IPS DF 6.9 (cell line): ENCODE measurements at places on chromosomes 13 and 19.
A peak's percentile ranks its signal among the peaks of the same experiment; 100 is the strongest.

- no peak for DNase-seq
Measured at GRCh38 chr13:38967446-38967845, 23.2 kb downstream of the STOML3 start.

DNA sequence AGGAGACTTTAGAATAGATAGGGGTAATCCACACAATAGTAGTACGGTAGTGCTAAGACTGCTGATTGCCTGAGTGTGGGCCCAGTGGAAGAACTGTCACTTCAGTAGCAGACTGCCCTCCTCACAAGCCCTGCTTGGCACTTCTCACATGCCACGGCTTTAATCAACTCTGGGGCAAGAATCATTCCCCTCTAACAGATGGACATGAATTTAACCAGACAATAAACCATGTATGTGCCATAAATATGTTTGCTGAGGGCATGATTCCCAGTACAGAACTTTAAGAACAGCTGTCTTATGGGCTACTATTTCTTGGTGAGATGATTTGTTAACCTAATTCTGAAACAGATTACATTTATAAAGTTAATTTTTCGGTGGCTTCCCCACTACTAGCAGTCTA, 22.0 kb downstream of the DPY19L3 start:
- DNase-seq, result no peak

GRCh38 chr19:8567522-8568172, 9.6 kb downstream of the MYO1F start:
- no peak for DNase-seq

DNA sequence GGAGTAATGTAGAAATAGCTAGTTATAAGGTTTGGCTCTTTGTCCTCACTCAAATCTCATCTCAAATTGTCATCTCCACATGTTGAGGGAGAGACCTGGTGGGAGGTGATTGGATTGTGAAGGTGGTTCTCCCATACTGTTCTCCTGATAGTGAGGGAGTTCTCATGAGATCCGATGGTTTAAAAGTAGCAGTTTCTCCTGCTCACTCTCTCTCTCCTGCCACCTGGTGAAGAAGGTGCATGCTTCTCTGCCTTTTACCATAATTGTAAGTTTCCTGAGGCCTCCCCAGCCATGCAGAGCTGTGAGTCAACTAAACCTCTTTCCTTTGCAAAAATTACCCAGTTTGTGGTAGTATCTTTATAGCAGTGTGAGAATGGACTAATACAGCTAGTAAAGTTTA, 849.4 kb downstream of the DACH1 start:
- peak; percentile 13 for DNase-seq

- DNase-seq, result no peak
Measured at GRCh38 chr13:24679686-24680085, 522 bp upstream of the ATP12A start.

DNA sequence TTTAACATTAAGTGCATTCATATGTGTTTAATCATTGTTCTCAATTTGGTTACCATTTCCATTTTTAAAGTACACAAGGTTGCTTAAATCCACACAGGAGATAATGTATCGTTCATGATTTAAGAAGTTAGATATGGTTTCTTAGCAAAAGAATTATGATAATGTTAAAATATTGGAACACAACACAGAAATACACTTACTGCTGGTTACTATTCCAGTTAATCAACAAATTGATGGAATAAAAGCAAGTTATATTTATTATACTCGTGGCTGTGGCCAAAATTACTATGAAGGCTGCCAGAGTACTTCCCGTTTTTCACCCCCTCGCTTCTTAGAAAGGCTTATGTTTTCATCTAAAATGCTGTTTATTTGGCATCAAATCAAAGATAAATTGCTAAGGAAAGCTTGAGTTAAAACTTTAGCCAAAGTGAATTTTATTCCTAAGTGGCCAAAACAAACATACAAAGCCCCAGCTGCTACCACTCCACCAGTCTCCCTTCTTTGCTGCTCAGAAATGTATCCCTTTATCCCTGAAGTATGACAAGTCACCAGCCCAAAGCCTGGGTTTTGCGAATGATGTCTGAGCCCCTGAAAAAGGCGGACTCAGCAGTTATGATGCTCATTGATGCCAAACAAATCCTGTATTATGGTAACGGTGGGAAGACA, 27.7 kb downstream of the LCP1 start:
- no peak for DNase-seq

DNA sequence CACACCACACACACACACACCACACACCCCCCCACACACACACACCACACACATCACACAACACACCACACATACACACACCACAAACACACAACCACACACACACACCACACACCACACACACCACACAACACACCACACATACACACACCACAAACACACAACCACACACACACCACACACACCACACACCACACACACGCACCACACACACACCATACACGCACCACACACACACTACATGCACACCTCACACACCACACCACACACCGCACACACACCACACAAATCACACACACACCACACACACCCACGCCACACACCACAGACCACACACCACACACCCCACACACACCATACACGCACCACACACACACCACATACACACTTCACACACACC, 83.5 kb downstream of the ZNF557 start:
- no peak for DNase-seq

- no peak for DNase-seq
Measured at GRCh38 chr13:66805657-66806056, 424.5 kb downstream of the PCDH9 start.

- DNase-seq, result no peak
Measured at GRCh38 chr19:48896191-48896720, 2.3 kb downstream of the TULP2 start.

DNA sequence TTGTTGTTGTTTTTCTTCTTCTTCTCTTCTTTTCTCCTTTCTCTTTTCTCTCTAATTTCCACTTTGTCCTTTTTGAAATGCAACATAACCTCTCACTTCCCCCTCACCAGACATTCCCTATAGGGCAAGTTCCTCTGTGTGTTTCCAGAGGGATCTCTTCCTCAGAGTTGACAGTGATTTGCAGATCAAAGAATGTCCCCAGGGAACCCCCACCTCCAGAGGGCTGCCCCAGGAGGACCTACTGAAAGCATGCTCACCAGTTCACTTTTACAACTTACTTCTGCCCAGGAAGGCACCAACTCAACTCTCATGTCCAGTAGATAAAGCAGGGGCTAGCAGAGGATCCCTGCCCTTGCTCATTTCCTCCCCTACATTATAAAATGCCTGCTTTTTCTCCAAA, 1648.0 kb downstream of the PCDH9 start:
- DNase-seq, result no peak

- DNase-seq, result no peak
Measured at GRCh38 chr19:2049741-2050348, 1.2 kb downstream of the MKNK2 start.

DNA sequence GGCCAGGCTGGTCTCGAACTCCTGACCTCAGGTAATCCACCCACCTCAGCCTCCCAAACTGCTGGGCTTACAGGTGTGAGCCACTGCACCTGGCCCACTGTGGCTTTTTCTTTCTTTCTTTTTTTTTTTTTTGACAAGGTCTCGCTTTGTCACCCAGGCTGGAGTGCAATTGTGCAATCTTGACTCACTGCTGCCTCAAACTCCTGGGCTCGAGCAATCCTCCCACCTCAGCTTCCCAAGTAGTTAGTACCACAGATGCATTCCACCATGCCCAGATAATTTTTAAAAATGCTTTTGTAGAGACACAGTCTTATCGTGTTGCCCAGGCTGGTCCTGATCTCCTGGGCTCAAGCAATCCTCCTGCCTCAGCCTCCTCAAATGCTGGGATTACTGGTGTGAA, 12.1 kb upstream of the FCGBP start:
- no peak for DNase-seq

- no peak for DNase-seq
Measured at GRCh38 chr13:71149046-71149445, 718.0 kb downstream of the DACH1 start.

DNA sequence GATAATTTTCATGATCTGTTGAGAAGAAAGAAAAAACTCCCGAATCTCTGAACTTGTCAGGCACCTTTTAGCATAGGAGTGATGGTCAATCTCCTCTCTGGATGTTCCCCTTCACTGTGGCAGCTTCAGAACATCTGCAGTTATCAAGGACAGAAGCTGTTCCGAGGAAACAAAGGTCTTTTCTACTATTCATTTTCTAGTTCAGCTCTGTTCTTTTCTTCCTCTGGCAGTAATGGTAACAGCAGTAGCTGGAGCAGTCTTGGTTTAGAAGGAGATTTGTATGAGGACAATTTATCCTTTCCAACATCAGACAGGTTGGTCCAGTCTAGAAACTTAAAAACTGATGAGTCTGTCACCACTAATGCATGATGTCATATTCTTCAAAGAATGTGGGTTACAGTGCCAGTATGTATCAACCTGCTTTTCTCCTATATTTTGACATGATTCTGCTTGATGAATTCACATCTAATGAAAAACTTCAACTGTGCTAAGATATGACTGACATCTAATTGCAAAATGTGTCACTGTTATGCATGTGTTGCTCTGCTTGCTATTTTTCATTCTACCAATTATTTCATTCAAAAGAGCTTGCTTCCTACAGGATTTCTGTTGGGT, 41.0 kb downstream of the AKAP11 start:
- DNase-seq, result no peak

- DNase-seq, result no peak
Measured at GRCh38 chr19:18153556-18154134, 682 bp downstream of the PIK3R2 start.

GRCh38 chr19:51779181-51779580, 15.8 kb upstream of the FPR3 start:
- DNase-seq, result no peak

- peak; percentile 87 for DNase-seq
Measured at GRCh38 chr19:45528744-45529419, 21.6 kb downstream of the VASP start.

- DNase-seq, result no peak
Measured at GRCh38 chr19:16405091-16405490, 66.7 kb downstream of the EPS15L1 start.

DNA sequence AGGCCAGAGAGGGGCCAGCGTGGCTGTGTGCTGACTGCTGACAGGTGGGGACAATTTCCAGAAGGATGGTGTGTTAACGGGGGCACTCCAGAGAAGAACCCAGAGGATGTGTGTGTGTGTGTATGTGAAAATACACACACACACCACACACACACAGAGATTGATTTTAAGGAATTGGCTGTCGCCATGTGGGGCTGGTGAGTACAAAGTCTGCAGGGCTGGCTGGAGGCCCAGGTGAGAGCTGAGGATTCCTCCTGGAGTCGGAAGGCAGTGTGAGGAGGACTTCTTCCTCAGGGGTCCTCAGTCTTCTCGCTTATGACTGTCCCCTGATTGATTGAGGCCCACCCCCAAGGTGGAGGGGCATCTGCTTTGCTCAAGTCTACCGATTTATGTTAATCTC, 7.6 kb upstream of the GJB6 start:
- DNase-seq, result no peak

DNA sequence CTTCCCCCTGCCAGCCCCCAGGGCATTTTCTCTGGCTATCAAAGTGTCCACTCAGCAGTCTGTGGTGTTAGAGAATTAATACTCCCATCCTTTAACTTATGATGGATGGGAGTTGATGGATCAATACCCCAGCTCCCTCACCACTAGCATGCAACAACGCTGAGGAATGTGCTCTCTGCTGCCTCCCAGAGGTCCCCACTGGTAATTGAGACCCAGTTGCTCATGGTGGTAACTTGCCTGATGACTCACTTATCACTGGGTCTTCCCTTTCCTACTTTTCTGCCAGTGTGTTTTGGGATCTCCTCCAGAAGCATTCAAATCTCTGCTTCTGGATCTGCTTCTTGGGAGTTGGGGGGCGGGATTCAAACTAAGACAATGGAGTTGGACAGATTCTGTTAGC, 20.3 kb upstream of the CACNA1A start:
- DNase-seq, result no peak

DNA sequence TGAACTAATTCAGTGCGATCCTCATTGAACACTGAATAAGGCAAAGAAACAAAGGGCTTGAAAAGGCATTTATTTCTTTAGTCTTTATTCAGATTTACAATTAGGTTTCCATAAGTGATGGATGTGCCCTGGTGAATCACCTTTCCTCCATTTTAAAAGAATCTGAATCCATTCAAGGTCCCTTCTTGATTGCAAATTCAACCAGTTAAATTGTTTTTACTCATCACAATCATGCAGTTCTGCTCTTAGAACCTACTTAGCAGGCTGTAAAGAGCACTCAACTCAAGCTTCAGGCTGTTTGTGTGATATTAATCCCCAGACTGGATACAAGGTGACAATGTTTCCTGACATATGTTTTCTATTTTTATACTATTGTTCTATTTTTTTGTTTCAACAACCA, 321.0 kb downstream of the TBC1D4 start:
- DNase-seq, result no peak

- DNase-seq, result no peak
Measured at GRCh38 chr13:76884186-76884906, 1.9 kb downstream of the KCTD12 start.
